ENCODE measurements at places on chromosomes 1 and 21.

DNA sequence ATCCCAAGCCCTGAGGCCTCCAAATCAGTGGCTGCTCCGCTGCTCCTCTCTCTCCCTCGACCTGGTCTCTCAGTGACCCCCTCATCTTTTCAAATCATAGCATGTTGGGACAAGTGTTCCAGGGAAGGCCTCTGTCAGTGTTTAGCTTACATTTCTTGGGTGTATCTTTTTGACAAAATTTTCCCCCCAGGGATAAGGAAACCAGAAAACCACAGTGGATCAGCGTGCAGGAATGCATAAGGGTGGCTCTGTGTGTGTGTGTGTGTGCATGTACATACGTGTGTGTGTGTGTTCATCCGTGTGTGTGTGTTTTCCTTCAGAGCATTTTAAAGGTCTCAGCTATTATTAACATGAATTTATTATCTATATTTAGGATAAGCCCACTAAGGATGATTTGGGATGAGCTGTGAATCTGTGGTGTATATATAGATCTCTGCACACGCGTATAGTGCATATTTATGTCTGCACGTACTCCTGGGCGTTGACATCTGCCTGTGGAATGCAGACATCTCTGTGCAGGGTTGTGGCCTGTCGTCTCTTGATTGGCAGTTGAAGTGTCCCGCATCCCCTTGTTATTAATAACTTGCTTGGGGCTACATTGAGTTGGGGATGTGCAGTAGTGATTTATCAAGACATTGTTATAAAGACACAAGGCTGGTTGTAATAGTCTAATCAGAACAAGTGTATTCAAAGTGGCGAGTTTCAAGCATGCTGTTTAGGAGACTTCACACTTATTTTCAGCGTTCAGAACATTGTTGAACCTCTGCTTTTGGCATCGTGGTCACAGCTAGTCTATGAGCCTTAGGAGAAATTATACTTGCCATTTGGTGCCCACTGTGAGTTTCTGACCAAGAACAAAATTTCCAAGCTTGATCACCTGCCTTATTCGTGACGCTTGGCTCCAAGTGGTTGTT lies 55.6 kb downstream of the GALNT2 start:
- DNase-seq: no peak

- DNase-seq: no peak
Observed at GRCh38 chr1:11227106-11228077, 35.0 kb downstream of the MTOR start.

- DNase-seq: peak; percentile 27
Observed at GRCh38 chr1:71080230-71080738, 551 bp downstream of the ZRANB2 start.

DNA sequence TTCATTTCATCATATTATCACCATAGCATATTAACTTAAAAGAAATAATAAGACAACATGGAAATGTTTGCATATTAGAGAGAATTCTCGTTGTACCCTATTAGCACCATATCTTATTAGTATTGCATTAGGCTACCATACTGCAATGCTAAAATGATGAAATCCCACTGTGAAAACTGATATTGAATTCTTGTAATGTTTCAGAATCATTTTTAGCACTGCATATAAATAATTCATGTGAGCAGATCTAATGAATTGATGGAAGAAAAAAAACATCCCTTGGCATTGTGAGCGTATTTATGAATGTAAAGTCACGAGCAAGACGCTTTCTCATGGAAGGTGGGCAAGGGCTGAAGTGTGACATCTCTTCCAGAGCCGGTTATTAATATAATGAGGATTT lies 257.1 kb upstream of the PTBP2 start:
- no peak for DNase-seq

GRCh38 chr21:45356251-45356650 lies 48.7 kb upstream of the COL18A1 start:
- no peak for DNase-seq

Measured in GM03348 (cell line).